ENCODE measurements at places on chromosomes 3 and 15. TPM values are rescaled to one million over a fixed set of nuclear protein-coding genes. Genes with fewer than 3 reads are reported as not detected.

The GOLGA8R gene
- total RNA-seq = 6.0 TPM

The ACVR2B gene
- total RNA-seq = 10.6 TPM

The VGLL3 gene
- 36.3 TPM for total RNA-seq

The PLA2G4D gene
- total RNA-seq = not detected

The GOLGA6L7 gene
- not detected for total RNA-seq

The TMEM40 gene
- total RNA-seq = 0.80 TPM

The CCDC54 gene
- not detected for total RNA-seq

The CHRM5 gene
- total RNA-seq = not detected

The IGSF11 gene
- 13.8 TPM for total RNA-seq

GRCh38 chr3:139202226-139202958, 141.4 kb upstream of the MRPS22 start:
- no peak for DNase-seq

GRCh38 chr3:66858656-66859381, 139.3 kb upstream of the KBTBD8 start:
- no peak for DNase-seq

DNA sequence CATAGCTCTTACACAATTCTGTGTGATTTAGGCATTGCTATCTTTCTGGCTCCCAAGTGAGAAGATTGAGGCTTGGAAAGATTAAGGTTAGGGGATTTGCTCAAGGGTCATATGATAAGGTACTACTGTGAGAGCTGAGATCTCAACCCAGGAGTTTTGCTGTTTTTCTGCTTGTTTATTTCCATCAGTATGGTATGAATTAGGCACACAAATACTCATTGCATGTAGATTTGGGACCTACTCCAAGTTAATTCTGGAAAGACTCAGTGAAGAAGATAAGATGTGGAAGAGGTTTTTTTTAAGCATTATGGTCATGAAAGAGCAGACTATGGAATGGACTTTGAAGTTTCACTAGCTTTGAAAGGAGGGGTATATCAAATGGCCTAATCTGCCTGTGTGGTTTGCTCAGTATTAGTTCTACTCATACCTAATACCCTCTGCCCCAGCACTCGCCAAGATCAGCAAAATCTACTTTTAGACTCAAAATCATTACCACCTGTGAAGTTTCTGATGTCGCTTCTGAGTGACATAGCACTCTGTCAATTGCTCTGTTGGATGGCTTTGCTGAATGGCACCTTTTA, 12.5 kb downstream of the MBNL1 start:
- DNase-seq = no peak

DNA sequence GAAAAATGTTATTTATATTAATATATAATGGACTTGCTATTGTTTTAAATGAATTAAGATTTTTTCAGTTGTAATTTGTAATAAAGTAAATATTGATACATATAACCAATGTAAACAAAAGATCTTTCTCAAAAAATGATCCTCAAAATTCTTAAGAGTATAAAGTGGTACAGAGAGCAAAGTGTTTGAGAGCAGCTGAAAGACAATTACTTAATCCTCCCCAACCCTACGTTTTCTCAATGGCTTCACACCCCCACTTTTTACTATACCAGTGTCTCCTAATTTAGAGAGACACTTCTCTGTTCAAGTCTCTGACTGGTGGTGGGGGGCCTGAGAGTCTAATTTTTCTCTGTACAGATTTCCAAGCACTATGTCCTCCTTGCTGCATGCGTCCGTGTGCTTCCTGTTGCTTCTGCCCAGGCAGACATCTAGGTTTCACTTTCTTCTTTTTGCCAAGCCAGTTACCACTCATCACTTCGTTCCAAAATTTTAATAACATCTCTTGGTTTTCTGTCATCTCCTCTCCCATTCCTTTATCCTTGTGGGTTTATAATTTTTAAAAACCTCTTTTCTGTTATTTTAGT, 276.3 kb upstream of the DNAJC19 start:
- no peak for DNase-seq

DNA sequence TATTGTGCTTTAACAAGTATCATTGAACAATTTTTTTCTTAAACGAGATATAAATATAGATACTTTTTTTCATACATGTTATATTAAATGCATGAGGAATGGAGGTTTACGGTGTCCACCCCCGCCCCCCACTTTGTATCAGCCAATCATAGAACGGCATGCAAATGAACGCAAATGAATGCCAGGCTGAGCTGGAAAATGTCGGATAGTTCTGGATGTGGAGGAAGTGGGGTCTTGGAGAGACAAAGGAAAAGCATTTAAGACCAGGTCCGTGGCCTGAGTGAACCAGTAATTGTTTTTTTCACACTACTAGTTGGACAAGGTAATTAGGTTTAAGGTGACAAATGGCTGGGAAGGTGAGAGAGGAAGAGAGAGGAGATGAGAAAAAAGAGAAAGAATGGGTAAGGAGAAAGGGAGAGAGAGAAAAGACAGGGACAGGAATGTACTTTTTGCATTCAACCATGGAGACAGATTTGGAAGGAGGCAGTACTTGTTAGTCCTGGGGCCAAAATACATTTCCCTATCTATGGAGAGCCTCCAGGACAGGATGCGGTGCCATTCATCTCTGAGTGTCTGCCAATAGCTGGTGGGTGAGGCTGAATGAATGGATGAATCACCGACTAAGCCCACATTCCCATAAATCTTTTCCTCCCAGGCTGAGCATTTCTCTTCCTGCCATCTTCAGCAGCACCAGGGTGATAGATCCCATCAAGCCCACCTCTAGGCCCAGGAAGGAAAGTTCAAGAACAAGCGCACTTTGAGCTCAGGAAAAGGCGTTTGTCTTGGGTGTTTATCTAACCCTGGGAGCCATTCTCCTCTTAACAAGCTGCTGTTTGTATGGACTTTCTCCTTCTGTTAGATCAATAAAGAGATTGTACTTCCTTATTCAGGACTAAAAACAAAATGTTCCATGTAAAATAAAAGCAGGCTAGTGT, 1.4 kb upstream of the RAD18 start:
- DNase-seq = no peak

- DNase-seq = no peak
Observed at GRCh38 chr3:7075901-7076300, 215.0 kb downstream of the GRM7 start.

DNA sequence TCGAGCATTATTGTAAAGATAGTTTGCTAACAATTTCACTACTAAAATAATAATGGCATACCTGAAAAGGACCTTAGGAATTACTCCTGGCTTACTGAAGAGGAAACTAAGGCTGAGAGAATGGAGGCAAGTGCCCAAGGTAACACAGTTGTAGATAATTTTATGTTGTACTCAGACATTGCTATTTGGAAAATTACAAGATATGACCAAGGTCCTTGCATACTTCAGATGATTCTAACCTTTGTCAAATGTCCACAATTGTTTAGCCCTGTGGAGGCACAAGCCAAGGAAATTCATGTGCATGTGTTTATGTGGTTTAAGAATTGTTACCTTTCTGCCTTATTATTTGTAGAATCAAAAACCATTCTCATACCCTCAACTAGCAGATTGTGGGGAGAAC, 105.7 kb downstream of the TUSC7 start:
- DNase-seq = no peak

GRCh38 chr3:57998366-57999283, 9.6 kb upstream of the FLNB start:
- DNase-seq = no peak

DNA sequence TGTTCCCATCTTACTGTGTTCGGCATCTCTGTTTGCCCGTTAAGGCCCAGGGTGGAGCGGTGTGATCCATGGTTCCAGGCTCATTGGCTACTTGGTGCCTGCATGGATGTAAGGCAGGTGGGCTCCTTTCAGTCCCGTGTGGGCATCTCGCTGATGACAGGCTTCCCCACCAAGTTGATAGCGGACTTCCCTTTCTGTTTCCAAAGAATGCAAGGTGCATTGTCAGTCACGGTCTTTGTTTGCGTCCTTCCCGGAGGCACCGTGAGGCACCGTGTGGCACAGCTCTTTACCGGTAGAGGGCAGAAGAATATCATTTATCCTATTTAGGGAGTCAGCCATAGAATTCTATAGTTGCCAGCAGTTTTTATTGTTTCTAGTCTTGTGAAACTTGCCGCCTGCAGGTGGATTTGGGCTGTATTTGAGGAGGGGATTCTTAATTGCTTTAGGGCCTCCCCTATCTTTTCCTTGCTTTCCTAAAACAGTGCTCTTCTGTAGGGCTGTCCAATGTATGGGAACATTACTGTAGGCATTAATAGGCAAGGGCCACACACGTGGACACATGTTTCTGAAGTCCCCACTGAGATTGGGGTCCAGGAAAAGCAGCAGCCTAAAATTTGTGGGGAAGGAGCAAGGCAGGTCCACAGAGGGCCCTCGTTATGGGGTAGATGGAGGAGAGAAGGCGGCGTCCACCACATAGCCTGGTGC, 244.1 kb downstream of the SLCO3A1 start:
- no peak for DNase-seq

DNA sequence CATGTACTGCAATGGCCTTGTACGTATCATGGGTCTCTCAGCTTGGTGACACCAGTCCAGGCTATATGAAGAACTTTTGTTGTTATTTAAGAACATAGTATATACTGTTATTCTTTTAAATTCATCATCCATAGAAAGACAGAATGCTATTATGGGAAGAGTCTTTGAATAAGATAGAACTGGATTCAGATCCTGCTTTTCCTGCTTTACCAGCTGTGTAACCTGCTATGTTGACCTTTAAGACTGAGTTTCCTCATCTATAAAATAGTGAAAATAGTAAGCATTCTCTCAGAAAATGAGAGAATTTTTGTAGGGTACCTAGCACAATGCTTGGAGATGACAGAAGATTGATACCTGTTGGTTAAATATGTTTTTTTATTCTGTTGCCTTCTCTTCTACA, 204.1 kb upstream of the TBL1XR1 start:
- DNase-seq = no peak

- DNase-seq = no peak
Observed at GRCh38 chr3:189724356-189724755, 93.2 kb downstream of the TP63 start.

DNA sequence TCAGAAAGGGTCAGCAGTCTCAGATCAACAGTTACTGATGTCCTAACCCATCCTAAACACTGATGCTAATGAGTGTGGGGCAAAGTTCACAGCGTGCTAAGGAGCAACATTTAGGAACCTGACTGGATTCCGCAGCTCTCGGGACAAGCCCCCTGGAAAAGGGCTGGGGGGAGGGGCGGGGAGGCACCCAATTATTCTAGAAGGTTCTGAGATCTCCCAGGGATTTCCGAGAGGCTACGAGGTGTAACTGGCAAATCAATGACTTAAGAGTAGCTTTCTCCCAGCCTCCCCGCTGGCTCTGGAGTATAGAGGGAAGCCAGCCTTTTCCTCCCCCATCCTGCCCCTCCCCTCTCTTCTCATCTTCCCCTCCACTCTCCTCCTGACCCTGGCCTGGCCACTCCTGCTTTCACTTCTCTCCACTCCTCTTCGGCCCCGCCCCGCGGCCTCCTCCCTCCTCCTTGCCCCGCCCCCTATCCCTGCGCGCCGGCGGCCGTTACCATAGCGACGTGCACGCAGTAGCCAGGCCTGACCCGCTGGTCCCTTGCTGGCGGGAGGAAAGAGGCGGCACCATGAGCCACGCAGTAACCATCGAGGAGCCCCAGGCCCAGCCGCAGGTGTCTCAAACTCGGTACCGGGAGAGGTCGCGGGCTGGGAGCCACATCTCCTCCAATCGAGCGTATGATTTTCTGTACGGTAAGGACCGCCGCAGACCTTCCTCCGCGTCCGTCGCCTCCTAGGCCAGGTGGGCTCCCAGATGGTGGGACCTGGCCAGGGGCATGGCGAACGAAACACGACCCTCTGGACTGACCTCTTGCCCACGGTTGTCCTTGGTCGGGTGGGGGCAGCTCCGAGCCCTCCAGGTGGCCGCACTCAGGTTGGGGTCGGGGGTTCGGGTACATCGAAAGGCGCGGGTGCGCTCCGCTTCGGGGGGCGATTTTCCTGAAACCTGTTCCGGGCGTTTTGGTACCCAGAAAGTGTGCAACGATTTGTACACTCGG, at the start of gene CFAP91:
TSS of gene CFAP91 (plus strand) at position 493 of the 998 bp plus-strand sequence. CDS start at position 570, 77 bp downstream.
- DNase-seq = peak; percentile 99

DNA sequence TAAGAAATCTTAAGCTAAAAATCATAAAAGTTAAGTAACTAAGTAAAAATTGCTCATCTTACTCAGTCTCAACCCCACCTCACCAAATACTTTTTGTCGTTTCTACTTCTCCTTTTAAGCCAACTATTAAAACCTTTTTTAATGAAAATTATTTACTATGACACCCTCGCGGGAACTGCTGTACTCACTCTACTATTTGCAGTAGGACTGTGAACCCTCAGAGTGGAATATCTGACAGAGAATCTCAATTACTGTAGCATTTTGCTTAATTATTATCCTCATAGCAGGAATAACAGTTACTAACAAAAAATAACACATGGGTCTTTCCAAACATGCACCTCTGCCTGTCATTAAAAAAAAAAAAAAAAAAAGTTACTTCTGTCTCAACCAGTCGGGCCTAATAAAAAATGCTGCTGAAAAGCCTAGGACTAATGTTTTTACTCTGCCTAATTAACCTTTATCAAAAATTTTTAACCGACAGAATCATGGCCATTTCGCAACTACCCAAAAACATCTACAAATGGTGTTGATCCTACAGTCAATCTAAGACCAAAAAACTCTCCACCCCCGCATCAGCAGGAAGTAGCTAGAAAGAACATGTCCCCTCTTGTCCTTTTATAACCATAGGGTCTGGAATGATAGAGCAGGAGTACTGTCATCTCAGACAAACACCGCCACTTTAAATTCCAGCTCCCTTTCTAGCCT, 10.2 kb downstream of the ALDH1L1 start:
- DNase-seq = no peak

GRCh38 chr15:75650908-75651809, 3.4 kb downstream of the SNX33 start:
- peak; percentile 59 for DNase-seq

DNA sequence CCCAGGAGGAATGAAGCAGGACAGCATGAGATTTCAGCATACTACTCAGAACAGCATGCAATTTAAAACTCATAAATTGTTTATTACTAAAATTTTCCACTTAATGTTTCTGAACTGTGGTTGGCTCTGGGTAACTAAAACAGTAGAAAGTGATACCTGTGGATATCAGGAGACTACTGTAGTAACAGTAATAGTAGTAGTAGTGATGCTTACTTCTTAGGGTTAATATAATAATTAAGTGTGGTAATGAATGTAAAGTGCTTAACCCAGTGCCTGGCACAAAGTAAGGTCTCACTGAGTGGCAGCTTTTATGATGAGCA, 117.3 kb downstream of the NR1I2 start:
- DNase-seq = no peak

GRCh38 chr3:186640473-186640818, 247 bp downstream of the FETUB start:
- DNase-seq = no peak

GRCh38 chr3:69878254-69878653, 121.3 kb upstream of the SAMMSON start:
- DNase-seq = no peak

- DNase-seq = no peak
Observed at GRCh38 chr3:138829097-138829496, 5.6 kb downstream of the PIK3CB start.

DNA sequence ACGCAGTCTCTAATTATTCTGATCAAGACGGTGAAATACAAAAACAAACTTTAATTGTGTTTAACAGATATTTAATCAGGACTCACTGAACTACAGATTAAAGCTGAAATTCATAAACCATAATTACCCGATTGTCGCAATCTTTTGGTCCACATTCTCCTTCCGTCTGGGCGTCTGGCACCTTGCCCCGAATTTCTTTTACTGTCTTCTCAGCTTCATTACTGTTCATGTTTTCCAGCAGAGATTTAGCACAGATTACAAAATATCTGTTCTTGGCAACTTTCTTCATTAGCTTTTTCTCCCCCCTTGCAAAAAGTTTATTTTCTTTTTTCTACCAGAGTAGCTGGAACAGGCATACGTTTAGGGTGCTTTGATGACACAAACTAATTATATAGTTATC, 271.4 kb downstream of the TIGIT start:
- no peak for DNase-seq

- DNase-seq = no peak
Observed at GRCh38 chr3:160016972-160017371, 28.3 kb downstream of the IL12A start.
